ENCODE measurements at places on chromosomes 6 and 20. TPM values are rescaled to one million over a fixed set of nuclear protein-coding genes. Genes with fewer than 3 reads are reported as not detected.
A peak's percentile ranks its signal among the peaks of the same experiment; 100 is the strongest.

Gene ATP6V1G2
- total RNA-seq = 2.1 TPM

Gene ADGRF5
- 45.9 TPM for total RNA-seq

Gene TRAPPC3L
- total RNA-seq = 0.40 TPM

Gene CDH4
- not detected for total RNA-seq

Gene AKAP12
- 15.1 TPM for total RNA-seq

Gene MYO6
- 5.5 TPM for total RNA-seq

Gene NHSL1
- total RNA-seq = 53.0 TPM

Gene COX4I2
- total RNA-seq = 10.1 TPM

DNA sequence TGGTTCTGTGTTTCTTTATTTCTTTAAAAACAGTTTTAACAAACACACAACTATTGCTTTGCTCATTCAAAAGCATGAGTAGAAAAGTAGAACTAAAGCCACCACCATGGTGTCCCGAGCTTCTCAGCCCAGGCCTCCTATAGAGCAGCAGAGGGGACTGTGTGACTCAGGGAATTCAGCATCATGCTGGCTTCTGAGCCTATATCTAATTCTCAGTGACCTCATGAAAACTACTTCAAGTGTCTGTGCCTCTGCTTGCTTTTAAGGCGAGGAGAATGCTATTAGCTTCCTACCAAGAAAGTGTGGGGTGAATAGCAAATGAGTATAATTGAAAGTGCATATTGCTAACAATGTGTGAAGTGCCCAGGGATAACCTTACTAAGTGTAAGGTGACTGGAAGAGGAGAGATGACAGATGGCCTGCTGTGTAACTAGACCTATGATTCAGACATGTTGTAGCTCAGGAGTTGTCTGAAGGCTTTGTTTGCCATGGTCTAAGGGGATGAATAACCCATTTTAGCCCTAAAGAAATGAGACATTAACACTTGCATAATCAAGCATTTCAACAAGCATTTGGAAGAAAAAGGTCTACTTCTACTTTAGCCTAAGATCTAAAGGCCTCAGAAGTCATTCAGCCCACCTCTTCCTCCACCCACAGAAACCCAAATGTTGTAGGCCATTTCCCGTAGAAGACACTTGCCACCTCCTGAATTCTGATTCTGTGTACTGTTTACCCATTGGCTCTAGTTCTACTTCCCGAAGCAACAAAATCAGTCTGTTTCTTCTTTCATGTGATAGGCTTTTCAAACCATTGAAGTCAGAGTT, 121.5 kb upstream of the ARG1 start:
- DNase-seq = no peak

DNA sequence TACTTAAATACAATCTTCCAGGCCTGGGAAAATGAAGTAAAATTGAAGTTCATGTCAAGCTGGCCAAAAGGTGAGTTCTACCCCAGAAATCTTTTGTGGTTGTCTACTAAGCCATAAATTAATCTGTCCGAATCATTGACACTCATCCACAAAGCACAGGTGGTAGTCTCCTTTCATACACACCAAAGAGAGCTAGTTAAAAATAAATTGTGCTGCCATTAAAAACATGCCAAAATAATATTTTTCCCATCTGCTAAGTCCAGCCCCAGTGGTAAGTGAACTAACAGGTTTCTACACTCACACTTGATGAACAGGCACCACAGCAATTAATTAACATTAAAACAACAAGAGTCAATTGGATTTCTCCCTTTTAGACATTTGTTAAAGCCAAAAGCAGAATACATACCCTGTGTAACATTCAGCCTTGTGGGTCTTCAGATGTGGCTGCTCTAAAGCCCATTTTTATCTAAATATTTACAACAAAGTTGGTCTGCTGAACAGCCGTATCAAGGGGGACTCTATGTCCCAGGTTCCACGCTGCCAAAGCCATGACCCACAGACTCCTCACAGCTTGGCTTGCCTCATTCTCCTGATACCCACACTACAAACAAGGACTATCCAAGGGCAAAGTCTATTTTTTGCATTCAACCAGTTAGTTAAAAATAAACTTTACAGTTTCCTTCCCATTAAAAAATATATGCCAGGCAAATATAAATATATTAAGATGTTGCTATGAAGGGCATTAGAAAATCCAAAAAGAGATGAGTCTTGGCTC, 490.4 kb downstream of the BMP2 start:
- DNase-seq = peak; percentile 62

- peak; percentile 61 for DNase-seq
Observed at GRCh38 chr6:30463651-30464618, 25.4 kb upstream of the HLA-E start.

GRCh38 chr6:135285165-135285564, 104.1 kb downstream of the MYB start:
- no peak for DNase-seq

- no peak for DNase-seq
Observed at GRCh38 chr6:143110572-143110971, 49.9 kb downstream of the AIG1 start.

DNA sequence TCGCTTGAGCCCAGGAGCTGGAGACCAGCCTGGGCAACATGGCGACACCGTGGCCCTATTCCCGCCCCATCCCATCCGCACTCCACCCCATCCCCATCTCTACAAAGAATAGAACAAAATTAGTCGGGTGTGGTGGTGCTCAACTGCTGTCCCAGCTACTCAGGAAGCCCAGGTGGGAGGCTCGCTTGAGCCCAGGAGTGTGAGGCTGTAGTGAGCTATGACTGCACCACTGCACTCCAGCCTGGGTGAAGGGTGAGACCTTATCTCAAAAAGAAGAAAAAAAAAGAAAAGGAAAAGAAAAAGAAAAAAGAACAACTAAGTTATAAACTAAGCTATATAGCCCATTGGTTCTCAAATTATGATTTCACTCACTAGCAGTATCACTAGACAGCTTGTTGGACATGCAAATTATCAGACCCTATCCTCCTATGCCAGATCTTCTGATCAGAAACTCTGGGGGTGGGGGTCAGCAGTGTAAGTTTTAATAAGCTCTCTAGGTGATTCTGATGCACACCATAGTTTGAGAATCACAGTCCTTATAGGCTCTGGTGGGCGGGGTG, 491 bp upstream of the ITCH start:
- DNase-seq = no peak

DNA sequence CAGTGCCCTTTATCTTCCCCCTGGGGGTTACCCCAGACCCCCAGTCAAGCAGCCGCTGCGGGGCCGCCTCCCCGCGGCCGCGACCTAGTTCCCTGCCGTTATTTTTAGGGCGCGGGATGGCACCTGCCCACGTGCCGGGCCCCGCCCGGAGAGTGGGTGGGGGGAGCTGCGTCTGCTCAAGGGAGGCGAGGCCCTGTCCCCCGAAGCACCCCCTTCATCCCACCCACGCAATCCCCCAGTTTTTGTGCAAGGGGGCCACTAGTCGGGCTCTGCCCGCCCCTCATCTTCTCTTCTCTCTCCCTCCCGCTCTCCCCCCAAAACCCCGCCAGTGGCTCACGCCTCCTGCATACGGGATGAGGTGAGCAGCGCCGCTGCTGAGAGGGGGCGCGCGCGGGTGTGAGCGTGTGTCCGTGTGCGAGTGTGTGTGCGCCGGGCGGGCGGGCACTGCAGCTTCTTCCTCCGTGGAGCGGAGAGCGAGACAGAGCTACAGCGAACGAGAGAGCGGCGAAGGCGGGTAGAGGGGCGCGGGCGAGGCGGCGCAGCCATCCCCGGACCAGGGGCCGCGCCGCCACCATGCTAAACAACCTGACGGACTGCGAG, at the start of gene SLC12A5:
Gene SLC12A5 (plus strand): TSS at position 444 of the 600 bp plus-strand sequence. CDS start 130 bp downstream, at position 574.
- DNase-seq = no peak

DNA sequence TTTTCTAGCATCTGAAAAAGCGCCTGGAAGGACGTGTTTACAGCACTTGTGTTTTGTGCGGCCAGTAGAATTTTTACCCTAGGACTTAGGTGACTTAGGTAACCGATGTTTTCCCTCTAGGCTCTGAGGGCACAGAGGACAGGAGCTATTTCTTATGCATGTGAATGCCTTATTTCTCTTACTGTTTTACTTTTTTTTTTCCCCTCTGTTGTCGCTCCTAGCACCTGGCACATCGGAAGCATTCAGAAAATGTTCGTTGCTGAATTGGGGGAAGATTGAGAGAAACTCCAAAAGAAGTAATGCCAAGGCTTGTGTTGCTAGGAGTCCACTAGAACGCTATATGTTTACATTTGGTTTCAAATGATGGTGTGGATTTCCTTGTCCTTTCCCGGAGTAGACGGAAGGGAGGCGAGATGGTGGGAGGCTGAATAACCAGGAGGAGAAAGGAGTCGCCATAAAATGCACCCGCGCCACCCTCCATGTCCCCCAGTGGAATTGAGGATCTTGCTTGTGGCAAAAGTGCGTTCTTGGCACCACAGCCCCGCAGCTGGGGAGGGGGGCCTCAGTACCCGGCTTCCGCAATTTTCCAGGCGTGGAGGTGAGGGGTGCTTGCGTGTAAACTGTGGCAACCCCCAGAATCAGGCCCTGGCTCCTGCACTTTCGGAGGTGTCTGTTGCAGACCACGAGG, 6.9 kb downstream of the OLIG3 start:
- DNase-seq = no peak

DNA sequence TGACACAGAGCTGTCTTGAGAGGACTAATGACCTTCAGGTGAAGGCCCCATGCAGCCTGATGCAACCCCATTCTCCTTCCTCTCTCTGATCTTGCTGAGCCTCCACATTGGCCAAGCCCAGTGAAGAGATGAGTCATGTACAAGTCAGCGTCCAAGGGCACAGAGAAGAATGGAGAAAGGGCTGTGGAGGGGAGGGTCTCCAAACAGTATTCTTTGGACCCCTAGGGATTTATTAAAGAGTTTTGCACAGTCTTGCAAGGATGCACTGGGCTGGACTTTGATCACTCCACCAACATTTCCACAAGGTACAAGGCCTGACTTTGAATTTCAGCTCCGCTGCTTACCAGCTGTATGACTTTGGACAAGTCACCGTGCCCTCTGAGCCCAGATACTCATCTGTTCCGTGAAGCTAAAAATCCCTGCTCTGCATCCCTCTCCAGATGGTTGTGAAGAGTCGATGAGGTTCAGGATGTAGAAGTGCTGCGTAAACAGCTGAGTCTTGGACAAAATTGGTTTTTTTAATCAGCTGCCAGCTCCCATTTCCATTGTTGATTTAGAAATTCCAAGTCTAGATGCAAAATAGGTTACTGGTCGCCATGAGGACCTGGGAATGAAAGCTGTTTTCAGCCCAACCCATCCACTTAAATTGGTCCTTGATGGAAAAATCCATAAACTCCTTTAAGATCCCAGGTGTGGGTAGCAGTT, 14.1 kb upstream of the KCNG1 start:
- no peak for DNase-seq

GRCh38 chr20:51591871-51592270, 49.4 kb upstream of the NFATC2 start:
- no peak for DNase-seq

- DNase-seq = no peak
Observed at GRCh38 chr6:123801067-123801466, 2.6 kb upstream of the NKAIN2 start.

Data from left ventricle myocardium superior (tissue), 1 donor.